ENCODE measurements at places on chromosomes 2 and 18. TPM values are rescaled to one million over a fixed set of nuclear protein-coding genes. Genes with fewer than 3 reads are reported as not detected.

GRCh38 chr2:128290356-128290755, 28.3 kb downstream of the HS6ST1 start:
- no peak for DNase-seq

Gene CCDC121
- polyA plus RNA-seq, result not detected

Gene HOXD4
- polyA plus RNA-seq, result 4.9 TPM

Gene IL1A
- polyA plus RNA-seq, result not detected

Gene RAX
- polyA plus RNA-seq, result not detected

Gene UGT1A10
- not detected for polyA plus RNA-seq

DNA sequence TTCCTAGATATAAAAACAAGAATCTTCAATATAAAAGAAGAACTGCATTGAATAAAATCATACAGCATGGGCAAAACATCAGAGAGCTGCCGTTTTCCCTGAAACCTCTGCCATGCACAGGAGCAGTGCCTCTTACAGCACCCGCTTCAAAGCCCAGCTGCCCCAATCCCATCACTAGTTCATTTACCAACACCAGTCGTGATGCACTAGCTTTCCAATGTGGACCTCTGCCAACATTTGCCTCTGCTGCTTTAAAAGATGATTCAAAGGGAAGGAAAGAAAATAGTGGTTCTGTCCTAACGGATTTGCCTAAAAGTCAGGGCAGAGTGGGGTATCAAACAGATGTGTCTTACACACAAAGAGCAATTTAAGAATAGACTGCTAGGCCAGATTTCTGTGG, 43.4 kb upstream of the AP1S3 start:
- no peak for DNase-seq

DNA sequence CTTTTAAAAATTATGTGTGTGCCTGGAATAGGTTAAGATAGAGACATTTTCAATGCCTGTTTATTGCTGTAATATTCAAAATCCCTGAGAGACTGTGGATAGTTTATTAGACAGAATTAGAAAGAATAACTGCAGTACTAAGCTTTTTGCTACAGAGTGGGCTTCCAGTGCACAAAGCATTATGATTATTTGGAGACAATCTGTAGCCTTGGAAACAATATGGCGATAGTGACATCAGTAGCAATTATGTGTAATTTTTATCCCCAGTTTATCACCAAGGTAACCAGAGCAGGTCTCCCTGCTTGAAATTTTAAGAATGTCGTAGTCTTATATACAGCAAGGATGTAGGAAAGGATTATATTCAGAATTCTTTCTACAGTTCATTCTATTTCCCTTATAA, 100.0 kb downstream of the MYO3B start:
- no peak for DNase-seq

GRCh38 chr2:68553098-68553497, 85.7 kb downstream of the APLF start:
- DNase-seq, result no peak

DNA sequence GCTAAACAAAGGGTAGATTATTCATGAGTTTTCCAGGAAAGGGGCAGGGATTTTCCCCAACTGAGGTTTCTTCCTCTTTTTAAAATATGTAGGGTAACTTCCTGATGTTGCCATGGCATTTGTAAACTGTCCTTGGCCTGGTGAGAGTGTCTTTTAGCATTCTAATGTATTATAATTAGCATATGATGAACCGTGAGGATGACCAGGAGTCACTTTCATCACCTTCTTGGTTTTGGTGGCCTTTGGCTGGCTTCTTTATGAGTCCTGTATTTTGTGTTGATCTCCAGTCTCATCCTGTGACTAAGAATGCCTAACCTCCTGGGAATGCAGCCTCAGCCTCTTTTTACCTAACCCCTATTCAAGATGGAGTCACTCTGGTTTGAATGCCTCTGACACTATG, 391.0 kb upstream of the LINC00305 start:
- DNase-seq, result no peak

Gene SGPP2
- polyA plus RNA-seq, result 0.54 TPM

Gene ZNF407
- not detected for polyA plus RNA-seq

DNA sequence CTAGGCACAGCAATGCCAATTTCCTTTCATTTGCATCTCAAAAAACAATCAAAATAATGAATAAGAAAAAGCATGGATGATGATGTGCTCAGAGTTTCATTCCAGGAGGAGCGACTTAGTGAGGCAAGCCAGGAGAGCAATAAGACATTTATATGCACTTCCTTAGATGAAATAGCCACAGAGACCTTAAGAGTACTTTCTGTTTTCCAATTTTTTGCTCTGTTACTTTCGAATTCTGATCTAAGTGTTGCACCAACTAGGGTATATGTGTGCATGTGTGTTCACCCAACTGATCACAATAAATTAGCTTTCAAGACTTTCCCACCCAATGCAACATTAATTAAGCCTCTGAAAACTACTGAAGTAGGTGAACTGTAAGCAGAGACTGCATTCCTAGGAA, 709 bp downstream of the RAB27B start:
- DNase-seq, result no peak

Gene DPP10
- polyA plus RNA-seq, result 0.89 TPM

- DNase-seq, result no peak
These were observed 5.8 kb downstream of the MYCN start for GRCh38 chr2:15945909-15946705.

- no peak for DNase-seq
These were observed 203.5 kb downstream of the LPIN1 start for GRCh38 chr2:11949732-11950523.

- DNase-seq, result peak; percentile 50
These were observed 793.1 kb downstream of the ERBB4 start for GRCh38 chr2:211745295-211746097.

Gene CCDC102B
- 12.5 TPM for polyA plus RNA-seq

GRCh38 chr2:111072220-111072871, 48.4 kb upstream of the BCL2L11 start:
- no peak for DNase-seq

GRCh38 chr2:38129987-38130386, 54.0 kb upstream of the CYP1B1 start:
- DNase-seq, result no peak

- no peak for DNase-seq
These were observed 19.0 kb downstream of the RHOB start for GRCh38 chr2:20465716-20466394.

DNA sequence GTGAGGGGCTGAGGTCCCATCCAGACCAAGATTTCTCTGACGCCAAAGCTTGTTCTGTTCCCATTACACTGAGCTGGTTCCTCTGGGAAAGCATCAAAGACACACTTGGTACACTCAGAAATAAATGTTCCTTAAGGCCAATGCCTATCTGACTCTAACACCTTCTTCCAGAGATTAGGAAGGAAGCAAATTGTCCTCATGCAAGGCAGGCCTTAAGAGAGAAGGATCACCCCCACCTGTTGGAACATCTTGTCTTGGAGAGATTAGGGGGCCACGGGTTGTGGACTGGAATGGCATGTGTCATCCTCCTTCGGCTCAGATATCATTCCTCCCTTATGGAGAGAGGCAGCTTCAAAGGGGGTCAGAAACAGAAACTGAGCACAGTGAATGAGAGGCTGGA, 100.2 kb downstream of the ANKRD44 start:
- no peak for DNase-seq

Gene CCDC74B
- polyA plus RNA-seq, result 2.7 TPM

GRCh38 chr2:39595116-39595515, 70.6 kb upstream of the TMEM178A start:
- no peak for DNase-seq

Gene TUBB6
- polyA plus RNA-seq, result 199 TPM

Gene CAPG
- polyA plus RNA-seq, result 17.5 TPM

Gene MAB21L4
- polyA plus RNA-seq, result not detected

All from muscle of arm (tissue), 14 donors.